ENCODE measurements at places on chromosomes 3 and 15.

DNA sequence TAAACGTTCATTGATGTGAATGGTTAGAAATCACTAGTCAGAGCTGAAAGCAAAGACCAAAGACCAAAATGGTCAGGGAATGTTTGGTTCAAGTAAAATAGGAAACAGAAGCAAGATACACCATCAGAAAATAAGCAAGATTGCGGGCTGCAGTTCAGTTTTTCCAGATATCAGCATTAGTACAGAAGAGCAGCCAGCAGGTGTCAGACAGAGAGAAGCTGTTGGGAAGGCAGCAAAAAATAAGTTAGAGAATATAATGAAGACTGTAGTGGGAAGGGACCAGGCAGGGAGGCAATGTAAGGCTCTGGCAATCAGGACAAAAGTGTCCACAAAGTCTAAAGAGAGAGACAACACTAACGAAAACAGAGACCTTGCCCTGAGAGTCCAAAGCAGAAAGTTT, 639.4 kb upstream of the NAALADL2 start:
- DNase-seq: no peak

GRCh38 chr3:171028025-171028778, 1.7 kb upstream of the SLC2A2 start:
- DNase-seq: no peak

DNA sequence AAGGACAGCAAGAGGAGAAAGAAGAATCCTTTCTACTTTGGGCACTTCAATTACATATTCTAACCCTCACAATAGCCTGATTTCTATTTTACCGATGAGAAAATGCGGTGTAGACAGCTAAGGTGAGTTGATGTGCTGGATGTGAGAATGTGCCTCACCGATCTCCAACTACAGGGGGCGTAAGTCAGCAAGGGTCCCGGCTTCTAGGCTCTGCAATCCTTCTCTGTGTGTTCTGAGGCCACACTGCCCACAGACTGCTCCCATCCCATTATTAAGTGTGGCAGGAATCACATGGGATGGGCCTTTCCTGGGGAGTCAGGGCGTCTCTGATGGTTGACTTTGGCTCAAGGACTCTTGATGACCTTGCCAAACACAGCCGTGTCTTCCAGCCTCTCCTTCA, 23.6 kb upstream of the RPL35A start:
- peak; percentile 35 for DNase-seq

GRCh38 chr3:4421121-4421520, 45.9 kb downstream of the SUMF1 start:
- peak; percentile 72 for DNase-seq

- DNase-seq: no peak
These were observed 53.2 kb downstream of the EDEM1 start for GRCh38 chr3:5240740-5241139.

DNA sequence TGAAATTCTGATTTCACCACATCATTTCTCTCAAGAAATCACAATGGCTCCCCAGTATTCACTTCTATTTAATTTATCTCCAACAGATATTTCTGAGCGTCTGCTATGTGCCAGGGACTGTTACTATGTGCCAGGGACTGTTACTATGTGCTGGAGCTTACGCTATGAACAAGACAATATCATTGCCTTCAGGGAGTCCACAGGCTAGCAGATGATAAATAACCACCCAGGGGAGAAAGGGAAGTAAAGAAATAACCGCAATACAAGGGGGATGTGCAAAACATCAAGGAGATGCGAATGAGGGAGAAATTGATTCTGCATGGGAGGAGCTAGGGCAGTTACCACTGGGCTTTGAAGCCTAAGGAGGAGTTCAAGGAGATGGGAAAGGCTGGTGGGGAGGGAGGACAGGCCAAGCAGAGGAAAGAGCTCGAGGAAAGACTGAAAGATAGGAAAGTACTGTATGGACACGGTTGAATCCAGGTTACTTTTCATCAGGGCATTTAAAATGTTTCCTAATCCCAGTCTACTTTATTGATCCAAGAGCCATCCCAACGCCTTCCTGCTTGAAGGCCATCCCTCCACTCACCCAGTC, 2.5 kb downstream of the THSD4 start:
- peak; percentile 22 for DNase-seq

DNA sequence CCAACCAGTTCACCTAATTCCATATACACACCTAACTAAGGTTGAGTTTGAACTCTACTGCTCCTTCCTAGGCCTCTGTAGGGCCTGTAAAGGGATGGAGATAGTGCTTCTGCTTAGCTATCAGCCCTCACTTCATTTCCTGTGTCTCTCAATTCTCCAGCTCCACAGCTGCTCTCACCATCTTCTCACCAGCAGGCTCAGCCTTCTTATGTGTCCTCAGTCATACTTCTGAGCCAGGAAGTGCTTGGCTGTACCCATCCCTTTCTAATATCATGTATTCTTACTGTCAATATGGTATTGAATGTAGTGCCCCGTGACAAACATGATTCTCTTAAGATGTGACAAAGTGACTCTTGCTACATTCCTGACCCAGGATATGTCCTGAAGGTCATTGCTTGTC, 116.9 kb downstream of the SLC9A9 start:
- DNase-seq: no peak

GRCh38 chr15:51677021-51677420, 4.3 kb upstream of the SCG3 start:
- DNase-seq: no peak

GRCh38 chr15:23073890-23074646, 34.7 kb upstream of the TUBGCP5 start:
- peak; percentile 60 for DNase-seq

DNA sequence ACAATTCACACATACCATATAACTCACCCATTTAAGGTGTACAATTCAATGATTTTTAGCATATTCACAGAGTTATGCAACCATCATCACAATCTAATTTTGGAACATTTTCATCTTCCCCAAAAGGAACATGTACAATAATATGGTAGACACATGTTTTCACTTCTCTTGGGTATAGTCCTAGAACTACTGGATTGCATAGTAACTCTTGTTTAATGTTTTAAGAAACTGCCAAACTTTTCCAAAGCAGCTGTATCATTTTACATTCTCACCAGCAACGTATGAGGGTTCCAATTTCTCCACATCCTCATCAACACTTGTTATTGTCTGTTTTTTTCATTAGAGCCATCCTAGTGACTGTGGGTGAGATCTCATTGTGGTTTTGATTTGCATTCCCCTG, 14.3 kb downstream of the BNC1 start:
- no peak for DNase-seq

DNA sequence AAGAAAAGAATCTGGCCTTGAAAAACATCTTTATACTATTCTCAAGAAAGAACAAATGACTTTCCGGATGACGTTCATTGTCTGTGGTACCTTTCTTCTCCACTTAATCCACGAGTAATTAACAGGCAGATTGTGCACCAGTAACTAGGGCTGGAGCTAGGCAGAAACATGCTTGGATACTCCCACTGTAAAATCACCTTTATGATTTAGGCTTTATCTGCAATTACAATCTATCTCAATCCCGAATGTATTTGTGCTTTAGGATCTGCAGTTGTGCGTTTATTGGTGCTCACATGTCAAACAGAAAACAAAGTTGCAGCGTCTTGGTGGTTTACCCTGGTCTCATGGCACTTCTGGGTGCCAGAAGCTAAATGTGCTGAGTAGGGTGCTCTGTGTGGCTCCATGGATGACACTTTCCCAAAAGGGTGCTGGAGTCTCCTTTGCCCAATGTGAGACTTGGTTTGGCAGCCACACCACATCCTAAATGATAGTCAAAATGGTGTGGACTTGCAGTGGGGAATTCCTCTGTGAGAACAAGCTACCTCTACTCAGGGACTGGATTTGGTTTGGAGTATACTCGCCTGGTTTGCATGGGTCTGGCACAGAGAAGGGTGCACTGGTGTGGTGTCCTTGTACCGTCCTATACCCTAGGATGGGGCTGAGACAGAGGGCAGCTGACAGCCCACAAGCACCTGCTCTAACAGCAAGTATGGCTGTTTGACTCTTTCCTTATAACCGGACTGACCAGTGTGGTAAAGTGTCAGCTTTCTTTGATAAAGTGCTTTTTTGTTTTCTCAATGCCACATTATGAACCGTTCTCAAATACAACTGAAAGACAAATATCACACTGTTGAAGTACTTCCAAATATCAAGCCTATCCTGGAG, 7.7 kb downstream of the SERP1 start:
- no peak for DNase-seq

DNA sequence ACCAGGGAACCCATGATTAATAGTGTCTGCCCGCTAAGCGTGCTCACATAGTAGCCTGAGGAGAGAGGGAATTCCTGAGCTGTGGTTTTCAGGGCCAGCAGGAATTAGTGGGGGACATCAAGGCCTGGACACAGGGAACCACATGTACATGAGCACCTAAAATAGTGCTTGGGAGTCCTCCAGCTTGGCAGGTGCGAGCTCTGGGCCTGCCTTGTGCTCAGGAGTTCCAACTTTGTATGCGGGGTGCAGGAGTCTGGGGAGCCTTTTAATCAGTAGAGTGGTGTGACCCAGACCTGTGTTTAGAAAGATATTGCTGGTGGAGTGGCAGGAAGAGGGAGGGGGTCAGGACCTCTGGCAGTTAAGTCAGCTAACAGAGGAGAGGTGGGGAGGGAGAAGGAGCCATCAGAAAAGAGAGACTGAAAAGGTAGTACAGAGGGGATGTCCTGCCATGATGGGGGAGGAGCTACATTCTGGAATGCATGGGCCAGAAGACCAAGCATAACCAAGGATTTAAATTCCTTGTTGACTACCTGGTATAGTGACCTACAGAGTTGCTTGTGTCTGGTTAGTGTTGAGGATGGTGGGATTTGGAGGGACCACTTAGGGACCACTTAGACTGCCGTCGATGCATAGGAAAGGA, 1.9 kb downstream of the DAG1 start:
- DNase-seq: no peak

Data from NB4 (cell line).